ENCODE measurements at places on chromosomes 4 and X. TPM values are rescaled to one million over a fixed set of nuclear protein-coding genes. Genes with fewer than 3 reads are reported as not detected.

The CLDN22 gene
- 0.09 TPM for polyA plus RNA-seq

The ZNF330 gene
- 32.4 TPM for polyA plus RNA-seq

The ETDB gene
- polyA plus RNA-seq: 0.25 TPM

The RHOXF1 gene
- polyA plus RNA-seq: 0.39 TPM

The GATA1 gene
- 0.14 TPM for polyA plus RNA-seq

The WDFY3 gene
- 4.8 TPM for polyA plus RNA-seq

The ATP2B3 gene
- polyA plus RNA-seq: 0.02 TPM

- DNase-seq: peak; percentile 52
These were observed 2.4 kb downstream of the FRAS1 start for GRCh38 chr4:78059524-78059889.

DNA sequence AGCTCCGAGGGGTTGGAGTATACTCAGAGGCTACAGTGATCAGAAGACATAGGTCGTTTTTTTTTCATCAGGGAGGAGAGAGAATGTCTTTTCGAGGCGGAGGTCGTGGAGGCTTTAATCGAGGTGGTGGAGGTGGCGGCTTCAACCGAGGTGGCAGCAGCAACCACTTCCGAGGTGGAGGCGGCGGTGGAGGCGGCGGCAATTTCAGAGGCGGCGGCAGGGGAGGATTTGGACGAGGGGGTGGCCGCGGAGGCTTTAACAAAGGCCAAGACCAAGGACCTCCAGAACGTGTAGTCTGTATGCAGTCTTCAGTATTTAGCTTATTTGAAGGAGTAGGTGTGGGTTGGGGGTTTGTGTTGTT, 500 bp downstream of the GAR1 start:
- peak; percentile 41 for DNase-seq

GRCh38 chrX:52504551-52504950, 8.9 kb downstream of the XAGE1A start:
- DNase-seq: no peak

DNA sequence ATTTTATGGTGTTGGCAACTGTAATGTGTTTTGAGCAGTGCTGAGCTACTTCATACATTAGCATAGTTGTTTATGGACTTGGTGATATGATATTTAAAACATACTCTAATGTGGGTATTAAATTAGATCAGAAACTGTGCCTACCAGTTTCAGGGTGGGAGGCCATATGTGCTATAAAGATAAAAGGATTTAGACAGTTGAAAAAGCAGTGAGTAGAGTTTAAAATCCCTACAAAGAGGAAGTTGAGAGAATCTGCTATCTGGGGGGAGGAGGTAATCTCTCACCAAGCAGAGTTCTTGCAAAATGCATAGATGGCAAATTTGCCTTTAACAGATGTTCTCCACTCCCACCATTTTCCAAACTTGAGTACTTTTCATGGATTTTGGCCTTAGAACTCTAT, 154.5 kb downstream of the SPOCK3 start:
- no peak for DNase-seq

DNA sequence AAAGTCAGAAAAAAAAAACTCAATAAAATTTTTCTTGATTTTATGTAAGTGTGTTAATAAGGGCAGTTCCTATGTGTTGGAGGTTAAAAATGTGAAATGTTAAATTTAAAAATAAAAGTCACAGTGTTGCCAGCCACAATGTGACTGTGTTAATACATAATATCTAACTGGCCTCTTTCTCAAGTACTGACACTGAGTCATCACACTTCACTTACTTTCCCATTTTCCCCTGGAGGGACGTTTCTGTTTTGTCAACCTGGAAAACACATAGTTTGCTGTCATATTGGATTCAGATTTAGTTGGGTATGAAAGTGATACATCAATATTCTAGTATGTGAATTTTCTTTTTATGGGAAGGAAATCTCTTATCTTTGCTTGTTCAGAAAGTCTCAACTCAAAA, 46.4 kb downstream of the ARHGEF38 start:
- no peak for DNase-seq

DNA sequence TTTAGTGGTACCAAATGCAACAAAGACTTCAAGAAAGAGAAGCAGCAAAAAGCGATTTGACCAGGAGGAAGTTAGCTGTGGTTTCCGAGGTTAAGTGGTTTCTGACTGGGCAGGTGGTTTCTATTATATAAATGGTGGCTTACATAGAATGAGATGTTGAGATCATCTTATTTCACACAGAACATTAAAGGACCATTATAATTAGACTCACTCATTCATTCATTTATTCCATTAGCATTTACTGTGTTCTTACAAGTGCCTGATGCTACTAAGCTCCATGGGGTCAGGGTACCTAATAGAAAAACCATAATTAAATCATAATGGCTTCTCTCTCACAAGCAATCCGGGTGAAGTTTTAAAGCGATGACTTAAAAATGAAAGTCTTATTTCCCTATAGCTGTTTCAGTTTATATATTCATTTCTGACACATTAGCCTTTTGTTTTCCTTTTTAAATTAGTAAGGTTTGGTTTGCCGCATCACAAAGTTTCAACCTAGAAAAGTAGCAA, 10.6 kb downstream of the TSPAN6 start:
- DNase-seq: no peak

DNA sequence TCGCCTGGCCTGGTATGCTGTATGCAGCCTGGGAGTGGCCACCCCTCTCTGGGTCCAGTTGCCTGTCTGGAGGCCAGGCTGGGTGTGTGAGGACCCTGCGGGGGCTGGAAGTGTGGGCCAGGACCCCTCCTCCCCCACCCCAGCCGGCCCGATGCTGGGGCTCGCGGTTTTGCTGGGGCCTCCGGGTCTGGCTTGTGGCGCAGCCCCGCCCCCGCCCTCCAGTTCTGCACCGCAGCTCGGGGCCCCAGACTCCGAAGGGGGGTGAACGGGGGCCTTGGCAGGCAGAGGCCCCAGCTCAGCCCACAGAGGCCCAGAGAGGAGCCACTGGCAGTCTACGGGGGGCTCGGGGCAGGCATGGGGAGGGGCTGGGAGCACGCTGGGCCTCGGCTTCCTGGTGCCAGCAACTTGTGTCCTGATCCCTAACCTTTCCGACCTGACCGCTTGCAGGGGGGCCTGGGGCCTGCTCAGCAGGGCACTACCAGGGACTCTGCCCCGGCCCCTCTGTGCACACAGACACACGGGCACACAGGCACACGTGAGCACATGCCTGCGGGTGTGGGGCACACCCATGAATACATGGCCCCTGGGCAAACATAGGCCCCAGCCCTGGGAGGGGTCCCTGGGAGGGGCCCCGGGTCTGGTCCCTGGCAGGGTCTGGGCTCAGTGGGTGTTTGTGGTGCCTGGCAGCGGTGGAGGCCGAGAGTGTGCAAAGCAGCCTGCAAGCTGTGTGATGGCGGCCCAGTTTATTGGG, 21.4 kb upstream of the FGFR3 start:
- DNase-seq: peak; percentile 55

DNA sequence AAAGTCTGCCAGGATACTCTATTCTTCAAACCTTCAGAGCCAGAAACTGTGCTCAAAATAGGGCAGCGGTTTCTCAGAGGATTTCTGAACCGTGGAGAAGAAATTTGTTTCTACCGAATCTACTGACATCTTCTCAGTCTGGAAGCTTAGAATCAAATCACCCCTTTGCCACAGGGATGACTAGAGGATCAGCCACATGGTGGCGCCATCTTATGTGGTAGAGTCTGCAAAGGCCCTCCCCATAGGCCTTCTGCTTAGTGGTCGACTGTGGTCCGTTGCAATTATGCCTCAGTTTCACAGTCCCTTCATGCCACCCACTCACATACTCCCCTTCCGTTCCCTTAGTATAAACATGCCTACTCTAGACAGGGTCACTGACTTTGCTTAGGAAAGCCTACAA, 680.7 kb upstream of the SPANXN1 start:
- DNase-seq: no peak

- DNase-seq: no peak
These were observed 15.8 kb downstream of the HTRA3 start for GRCh38 chr4:8285143-8285975.

- no peak for DNase-seq
These were observed 7.8 kb downstream of the FRG2 start for GRCh38 chr4:190019023-190019858.

DNA sequence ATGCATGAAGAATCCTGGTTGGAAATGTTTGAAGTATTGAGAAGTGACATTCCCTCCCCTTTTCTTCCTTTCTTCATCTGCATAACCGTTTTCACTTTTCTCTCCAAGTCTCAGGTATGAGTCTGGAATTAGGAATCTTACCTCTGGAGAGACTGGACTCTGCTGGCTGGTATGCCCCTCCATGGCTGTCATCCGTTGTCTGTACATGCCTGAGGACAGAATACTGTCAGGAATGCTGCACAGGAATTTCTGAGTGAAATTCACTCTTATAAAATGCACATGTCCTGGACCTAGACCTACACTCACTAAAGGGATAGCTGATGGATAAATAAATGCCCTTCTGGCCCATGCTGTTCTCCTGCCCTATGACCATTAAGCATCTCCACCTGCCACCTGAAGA, 179.5 kb downstream of the MSN start:
- no peak for DNase-seq

DNA sequence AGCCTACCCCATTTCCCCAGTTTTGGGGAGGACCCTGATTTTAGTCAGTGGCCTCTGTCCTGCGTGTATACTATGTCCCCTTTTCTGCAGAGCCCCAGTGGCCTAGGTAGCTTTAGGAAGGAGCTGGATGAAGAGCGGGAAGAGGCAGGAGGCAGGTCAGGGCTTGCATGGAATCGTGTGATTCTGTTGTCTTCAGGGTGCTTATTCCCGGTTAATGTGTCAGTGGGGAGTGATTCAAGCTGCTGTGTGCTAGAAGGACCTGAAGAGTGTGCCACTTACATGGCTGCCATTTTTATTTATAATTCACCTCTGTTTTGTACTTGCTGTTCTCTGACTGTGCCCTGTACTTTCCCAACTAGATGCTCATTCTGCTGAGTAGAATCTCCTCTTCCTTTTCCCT, 127.3 kb upstream of the AMOT start:
- DNase-seq: no peak

GRCh38 chr4:15027921-15028435, 25.7 kb downstream of the CPEB2 start:
- no peak for DNase-seq

DNA sequence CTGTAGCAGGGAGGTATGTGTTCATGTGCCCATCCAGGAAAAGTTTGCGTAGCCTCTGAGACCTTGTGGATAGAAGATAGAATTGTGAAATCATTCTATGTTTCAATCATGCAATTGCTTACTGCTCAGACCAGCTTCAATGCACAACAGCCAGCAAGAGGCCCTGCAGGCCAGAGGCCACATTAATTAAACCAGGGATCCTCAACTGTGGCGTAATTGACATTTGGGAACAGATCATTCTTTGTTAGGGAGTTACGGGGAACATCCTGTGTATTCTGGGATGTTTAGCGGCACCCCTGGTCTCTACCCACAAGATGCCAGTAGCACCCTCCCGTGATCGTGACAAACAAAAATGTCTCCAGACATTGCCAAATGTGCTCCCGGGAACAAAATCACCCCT, 86.5 kb upstream of the PRPS2 start:
- no peak for DNase-seq

DNA sequence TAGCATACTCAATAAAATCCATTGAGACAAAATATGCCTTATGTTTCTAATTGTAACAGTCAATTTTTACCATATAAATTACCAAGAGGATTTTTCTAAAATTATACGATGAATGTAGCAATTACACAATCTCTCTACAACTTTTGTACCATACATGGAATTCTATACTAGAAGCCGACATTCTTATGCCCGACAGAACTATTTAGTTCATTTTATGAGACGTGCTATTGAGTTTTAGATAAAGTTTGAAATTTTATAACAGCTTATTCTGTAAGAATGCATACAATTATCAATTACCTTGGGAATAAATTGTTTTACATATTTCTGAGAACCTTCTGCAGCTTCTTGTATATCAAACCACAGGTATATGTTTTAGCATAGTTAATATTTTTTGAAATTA, 431.2 kb downstream of the DMD start:
- DNase-seq: no peak

DNA sequence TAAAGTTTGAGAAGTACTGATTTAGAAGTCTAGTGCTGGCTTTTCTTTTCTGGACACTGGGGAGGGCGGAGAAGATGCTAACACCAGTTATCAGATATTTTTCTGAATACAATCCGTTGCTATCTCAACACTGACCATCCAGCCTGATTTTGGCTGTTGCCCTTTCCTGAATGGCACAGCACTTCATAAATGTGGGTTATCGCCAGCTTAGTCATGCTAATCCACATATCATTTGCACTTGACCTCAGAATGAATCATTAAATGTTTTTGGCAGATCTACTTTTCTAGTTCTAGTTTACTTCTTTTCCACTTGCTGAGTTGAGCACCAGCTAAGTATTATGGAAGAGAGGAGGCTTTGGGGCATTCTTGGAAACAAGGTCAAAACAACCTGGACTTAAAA, 60.8 kb upstream of the ESX1 start:
- DNase-seq: no peak

GRCh38 chrX:73581002-73581628, 18.1 kb downstream of the CHIC1 start:
- no peak for DNase-seq

GRCh38 chrX:118179718-118180117, 63.1 kb upstream of the KLHL13 start:
- DNase-seq: no peak

DNA sequence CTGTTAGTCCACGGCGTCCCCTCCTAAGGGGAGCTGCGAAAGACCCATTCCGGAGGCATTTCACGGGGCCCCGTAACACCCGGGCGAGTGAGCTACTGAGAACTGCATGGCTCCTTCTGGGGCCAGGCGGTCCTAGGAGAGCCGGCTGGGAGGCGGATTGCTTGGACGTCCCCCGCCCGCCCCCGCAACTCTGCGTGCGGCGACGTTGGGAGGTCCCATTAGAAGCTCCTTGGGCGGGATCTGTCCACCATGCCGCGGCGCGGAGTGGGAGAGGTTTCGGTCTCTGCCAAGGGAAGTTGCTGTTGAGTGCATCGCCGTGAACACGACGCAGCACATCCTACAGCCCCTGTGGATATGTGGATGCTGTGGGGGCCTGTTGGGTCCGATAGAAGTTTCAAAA, 85.4 kb upstream of the IGFBP7 start:
- DNase-seq: no peak

DNA sequence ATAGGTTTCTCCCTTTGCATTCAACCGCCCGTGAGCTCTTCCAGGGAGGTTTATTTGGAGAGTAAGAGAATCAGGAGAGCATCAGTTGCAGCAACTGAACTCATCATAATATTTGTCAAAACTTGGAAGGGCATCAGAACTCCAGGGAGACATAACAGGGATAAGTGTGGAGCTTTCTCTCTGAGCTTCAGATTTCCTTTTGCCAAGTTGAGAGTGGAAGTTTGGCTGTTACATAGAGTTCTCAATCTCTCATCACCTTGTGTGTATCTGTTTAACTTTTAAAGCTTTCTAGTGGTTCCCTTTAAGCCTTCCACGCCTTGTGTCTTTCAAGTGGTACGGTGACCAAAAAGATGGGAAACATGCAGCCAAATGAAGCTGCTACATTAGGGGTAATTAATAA, 18.8 kb downstream of the BMP3 start:
- DNase-seq: no peak

All from thymus (tissue), 14 donors.